Cortex of kidney (tissue), 1 donor: ENCODE measurements at places on chromosomes 16 and 17.

DNA sequence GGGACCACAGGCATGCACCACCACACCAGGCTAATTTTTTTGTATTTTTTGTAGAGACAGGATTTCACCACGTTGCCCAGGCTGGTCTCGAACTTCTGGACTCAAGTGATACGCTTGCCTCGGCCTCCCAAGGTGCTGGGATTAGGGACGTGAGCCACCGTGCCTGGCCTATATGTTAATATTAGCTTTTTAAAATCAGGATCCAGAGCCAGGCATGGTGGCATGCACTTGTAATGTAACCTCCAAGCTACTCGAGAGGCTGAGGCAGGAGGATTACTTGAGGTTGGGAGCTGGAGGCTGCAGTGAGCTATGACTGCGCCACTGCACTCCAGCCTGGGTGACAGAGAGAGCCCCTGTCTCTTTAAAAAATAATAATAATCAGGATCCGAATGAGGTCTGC lies 8.5 kb upstream of the ADCY7 start:
- DNase-seq: no peak

GRCh38 chr17:79169861-79170260 lies 95.2 kb downstream of the ENGASE start:
- no peak for DNase-seq

GRCh38 chr17:48571826-48572417 lies 6.2 kb downstream of the HOXB4 start:
- no peak for DNase-seq

DNA sequence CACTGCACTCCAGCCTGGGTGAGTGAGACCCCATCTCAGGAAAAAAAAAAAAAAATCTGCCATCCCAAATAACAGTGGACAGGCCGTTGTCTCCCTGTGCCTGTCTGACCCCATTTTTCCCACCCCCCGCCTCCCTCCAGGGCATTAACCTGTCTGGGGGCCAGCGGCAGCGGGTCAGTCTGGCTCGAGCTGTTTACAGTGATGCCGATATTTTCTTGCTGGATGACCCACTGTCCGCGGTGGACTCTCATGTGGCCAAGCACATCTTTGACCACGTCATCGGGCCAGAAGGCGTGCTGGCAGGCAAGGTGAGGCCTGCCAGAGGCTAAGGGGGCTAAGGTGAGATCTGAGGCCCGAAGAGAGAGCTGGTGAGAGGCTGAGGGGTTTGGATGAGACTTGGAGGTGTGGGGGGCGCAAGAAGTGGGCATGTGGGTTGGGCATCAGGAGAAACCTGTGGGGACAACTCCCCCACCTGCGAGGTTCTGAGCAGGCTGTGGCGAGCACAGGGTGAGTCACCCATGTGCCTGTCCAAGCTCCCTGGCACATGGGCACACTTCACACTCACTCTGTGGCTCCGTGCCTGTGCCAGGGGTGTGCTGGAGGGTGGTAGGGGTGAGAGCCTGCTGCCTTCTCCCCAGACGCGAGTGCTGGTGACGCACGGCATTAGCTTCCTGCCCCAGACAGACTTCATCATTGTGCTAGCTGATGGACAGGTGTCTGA lies 34.7 kb downstream of the ANKRD40 start:
- DNase-seq: no peak

GRCh38 chr17:55440391-55440790 lies 18.8 kb upstream of the MMD start:
- DNase-seq: no peak
